ENCODE measurements at places on chromosomes 16 and 17. TPM values are rescaled to one million over a fixed set of nuclear protein-coding genes. Genes with fewer than 3 reads are reported as not detected.
A peak's percentile ranks its signal among the peaks of the same experiment; 100 is the strongest.

Gene CCL16
- not detected for total RNA-seq

Gene ADAM11
- total RNA-seq: 0.18 TPM

Gene VAT1L
- 0.20 TPM for total RNA-seq

Gene CCL14
- total RNA-seq: not detected

Gene NOTUM
- total RNA-seq: 11.8 TPM

Gene ZNF821
- total RNA-seq: 5.6 TPM

Gene AOC3
- 0.42 TPM for total RNA-seq

Gene ACSM2A
- total RNA-seq: 0.09 TPM

Gene OGFOD3
- 43.6 TPM for total RNA-seq

DNA sequence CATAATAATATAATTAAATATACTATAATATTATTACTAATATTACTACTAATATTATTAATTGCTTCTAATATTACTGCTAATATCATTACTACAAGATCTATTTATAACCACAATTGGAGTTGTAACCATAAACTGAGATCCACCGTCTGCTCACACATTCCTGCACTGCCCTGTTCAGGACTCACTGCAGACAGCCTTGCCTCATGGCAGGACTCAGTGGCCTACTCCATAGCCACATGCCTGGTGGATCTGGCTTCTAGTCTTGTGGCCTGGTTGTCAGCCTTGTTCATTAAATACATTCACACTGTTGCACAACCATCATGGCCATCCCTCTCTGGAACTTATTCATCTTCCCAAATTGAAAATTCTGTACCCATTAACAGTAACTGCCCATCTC, 48.0 kb downstream of the SRL start:
- no peak for DNase-seq
- no peaks in the 10 kb centered on the region for H3K36me3 ChIP-seq
- peaks cover 53% of the 10 kb centered on the region for H3K27me3 ChIP-seq
- no peak overlapping the region for H3K4me3 ChIP-seq
- no peak overlapping the region for H3K27ac ChIP-seq

- H3K36me3 ChIP-seq: peaks cover 79% of the 10 kb centered on the region
- no peak for DNase-seq
- no peak overlapping the region for H3K27ac ChIP-seq
- H3K27me3 ChIP-seq: no peaks in the 10 kb centered on the region
- no peaks in the 10 kb centered on the region for H3K4me1 ChIP-seq
These were observed 6.0 kb downstream of the METTL22 start for GRCh38 chr16:8627456-8627855.

GRCh38 chr16:89150981-89151380, 20.6 kb upstream of the CDH15 start:
- H3K36me3 ChIP-seq: peaks cover 34% of the 10 kb centered on the region
- no peaks in the 10 kb centered on the region for H3K27me3 ChIP-seq
- no peak overlapping the region for H3K27ac ChIP-seq
- peaks cover 38% of the 10 kb centered on the region for H3K4me1 ChIP-seq
- DNase-seq: no peak

GRCh38 chr17:15650741-15651582, 31.5 kb upstream of the FBXW10B start:
- DNase-seq: no peak
- no peaks in the 10 kb centered on the region for H3K27me3 ChIP-seq
- H3K36me3 ChIP-seq: no peaks in the 10 kb centered on the region
- H3K4me3 ChIP-seq: peak overlapping the region; percentile 14
- H3K27ac ChIP-seq: peak overlapping the region; percentile 53
- peaks cover 10% of the 10 kb centered on the region for H3K4me1 ChIP-seq

- peak overlapping the region; percentile 82 for H3K4me3 ChIP-seq
- peaks cover 39% of the 10 kb centered on the region for H3K36me3 ChIP-seq
- peak overlapping the region; percentile 90 for H3K27ac ChIP-seq
- no peaks in the 10 kb centered on the region for H3K27me3 ChIP-seq
These were observed 400 bp downstream of the HCFC1R1 start for GRCh38 chr16:3023415-3023668.

DNA sequence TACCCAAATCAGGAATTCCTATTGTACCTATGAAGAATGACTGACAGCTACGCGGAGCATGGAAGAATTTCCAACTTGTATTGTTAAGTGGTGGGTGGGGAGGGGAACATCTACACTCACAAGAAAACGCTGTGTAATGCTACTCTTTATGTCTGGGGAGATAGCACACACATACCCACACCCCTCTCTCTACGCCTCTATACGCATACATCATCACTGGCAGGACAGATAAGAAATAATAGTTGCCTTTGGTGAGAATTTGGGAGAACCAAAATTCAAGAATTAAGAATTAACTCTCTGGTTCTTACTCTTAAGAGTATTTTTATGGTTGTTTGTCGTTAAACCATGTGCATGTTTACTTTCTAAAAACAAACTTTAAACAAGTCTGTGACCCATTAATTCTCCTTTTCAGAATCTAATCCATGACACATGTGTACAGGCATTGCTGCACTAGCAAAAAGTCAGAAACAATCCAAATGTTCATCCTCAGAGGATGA, 33.9 kb downstream of the CREBBP start:
- H3K4me3 ChIP-seq: no peak overlapping the region
- H3K27me3 ChIP-seq: no peaks in the 10 kb centered on the region
- H3K36me3 ChIP-seq: peaks cover 17% of the 10 kb centered on the region
- H3K27ac ChIP-seq: peak overlapping the region; percentile 72

GRCh38 chr16:50133214-50133613, 19.9 kb upstream of the TENT4B start:
- H3K4me1 ChIP-seq: no peaks in the 10 kb centered on the region
- H3K36me3 ChIP-seq: no peaks in the 10 kb centered on the region
- no peak overlapping the region for H3K27ac ChIP-seq
- H3K4me3 ChIP-seq: no peak overlapping the region

- H3K4me1 ChIP-seq: peaks cover 16% of the 10 kb centered on the region
- no peaks in the 10 kb centered on the region for H3K27me3 ChIP-seq
- peak; percentile 86 for DNase-seq
- H3K36me3 ChIP-seq: no peaks in the 10 kb centered on the region
These were observed at the start of gene MILR1 for GRCh38 chr17:64448665-64449512. Gene MILR1 (plus strand): TSS chr17:64449115. CDS start chr17:64449169, 54 bp downstream.

GRCh38 chr17:39107973-39108372, 43.5 kb downstream of the PLXDC1 start:
- DNase-seq: peak; percentile 32
- peaks cover 9% of the 10 kb centered on the region for H3K4me1 ChIP-seq
- H3K27me3 ChIP-seq: peaks cover 61% of the 10 kb centered on the region
- no peak overlapping the region for H3K27ac ChIP-seq
- H3K4me3 ChIP-seq: no peak overlapping the region

- no peaks in the 10 kb centered on the region for H3K27me3 ChIP-seq
- no peaks in the 10 kb centered on the region for H3K36me3 ChIP-seq
- DNase-seq: no peak
- no peak overlapping the region for H3K4me3 ChIP-seq
- no peaks in the 10 kb centered on the region for H3K4me1 ChIP-seq
These were observed 103.4 kb upstream of the TOX3 start for GRCh38 chr16:52650318-52650717.

DNA sequence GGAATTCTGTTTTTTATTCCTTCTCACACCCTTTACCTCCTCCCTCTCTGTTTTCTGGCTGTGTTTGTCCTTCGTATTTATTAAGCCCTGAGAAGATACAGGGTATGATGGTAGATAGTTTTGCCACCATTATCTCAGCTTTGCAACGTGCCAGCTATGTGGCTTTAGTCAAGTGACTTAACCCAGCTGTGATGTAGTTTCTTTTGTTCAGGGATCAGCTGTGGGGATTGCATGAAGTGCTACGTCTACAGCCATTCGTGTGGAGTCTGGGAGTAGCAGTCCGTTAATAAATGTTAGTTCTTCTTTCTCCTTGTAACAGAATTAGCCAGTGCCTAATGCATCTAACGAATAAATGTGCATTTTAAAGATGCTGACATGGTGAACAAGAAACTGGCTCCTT, 128.4 kb downstream of the HAPSTR1 start:
- H3K36me3 ChIP-seq: no peaks in the 10 kb centered on the region
- H3K4me1 ChIP-seq: no peaks in the 10 kb centered on the region
- H3K27ac ChIP-seq: no peak overlapping the region
- no peak overlapping the region for H3K4me3 ChIP-seq
- H3K27me3 ChIP-seq: peaks cover 6% of the 10 kb centered on the region
- no peak for DNase-seq

- H3K4me1 ChIP-seq: peaks cover 16% of the 10 kb centered on the region
- no peak overlapping the region for H3K27ac ChIP-seq
- H3K36me3 ChIP-seq: peaks cover 10% of the 10 kb centered on the region
- H3K27me3 ChIP-seq: no peaks in the 10 kb centered on the region
- no peak for DNase-seq
These were observed 188.8 kb upstream of the CHMP6 start for GRCh38 chr17:80802626-80803450.

GRCh38 chr17:33040461-33040860, 48.8 kb downstream of the SPACA3 start:
- DNase-seq: no peak
- no peak overlapping the region for H3K4me3 ChIP-seq
- H3K36me3 ChIP-seq: no peaks in the 10 kb centered on the region

DNA sequence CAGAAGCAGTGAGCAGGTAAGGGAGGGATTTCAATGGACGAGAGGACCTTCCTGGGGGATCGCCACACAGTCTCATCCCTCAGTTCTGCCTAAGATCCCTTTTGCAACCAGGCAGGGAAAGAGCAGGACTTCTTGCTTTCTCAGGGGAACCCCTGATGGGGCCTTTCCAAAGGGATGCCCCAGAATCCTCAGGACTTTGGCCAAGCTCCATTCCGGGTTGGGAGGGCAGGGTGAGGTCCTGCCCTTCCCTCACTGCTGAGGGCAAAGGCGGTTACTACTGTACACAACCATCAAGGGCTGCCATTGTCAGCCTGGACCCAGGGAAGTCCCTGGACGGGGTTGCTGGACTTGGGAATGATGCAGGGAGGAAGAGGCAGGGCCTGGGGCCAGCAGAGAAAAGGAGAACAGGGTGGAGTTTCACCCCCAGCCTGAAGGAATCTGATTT, 9.7 kb downstream of the PRR29 start:
- H3K4me3 ChIP-seq: no peak overlapping the region
- peaks cover 19% of the 10 kb centered on the region for H3K4me1 ChIP-seq
- H3K36me3 ChIP-seq: peaks cover 26% of the 10 kb centered on the region
- H3K27me3 ChIP-seq: no peaks in the 10 kb centered on the region
- 0 out of 3 replicates have a peak overlapping the region, but pooled peaks have one; percentile 58 for H3K27ac ChIP-seq

DNA sequence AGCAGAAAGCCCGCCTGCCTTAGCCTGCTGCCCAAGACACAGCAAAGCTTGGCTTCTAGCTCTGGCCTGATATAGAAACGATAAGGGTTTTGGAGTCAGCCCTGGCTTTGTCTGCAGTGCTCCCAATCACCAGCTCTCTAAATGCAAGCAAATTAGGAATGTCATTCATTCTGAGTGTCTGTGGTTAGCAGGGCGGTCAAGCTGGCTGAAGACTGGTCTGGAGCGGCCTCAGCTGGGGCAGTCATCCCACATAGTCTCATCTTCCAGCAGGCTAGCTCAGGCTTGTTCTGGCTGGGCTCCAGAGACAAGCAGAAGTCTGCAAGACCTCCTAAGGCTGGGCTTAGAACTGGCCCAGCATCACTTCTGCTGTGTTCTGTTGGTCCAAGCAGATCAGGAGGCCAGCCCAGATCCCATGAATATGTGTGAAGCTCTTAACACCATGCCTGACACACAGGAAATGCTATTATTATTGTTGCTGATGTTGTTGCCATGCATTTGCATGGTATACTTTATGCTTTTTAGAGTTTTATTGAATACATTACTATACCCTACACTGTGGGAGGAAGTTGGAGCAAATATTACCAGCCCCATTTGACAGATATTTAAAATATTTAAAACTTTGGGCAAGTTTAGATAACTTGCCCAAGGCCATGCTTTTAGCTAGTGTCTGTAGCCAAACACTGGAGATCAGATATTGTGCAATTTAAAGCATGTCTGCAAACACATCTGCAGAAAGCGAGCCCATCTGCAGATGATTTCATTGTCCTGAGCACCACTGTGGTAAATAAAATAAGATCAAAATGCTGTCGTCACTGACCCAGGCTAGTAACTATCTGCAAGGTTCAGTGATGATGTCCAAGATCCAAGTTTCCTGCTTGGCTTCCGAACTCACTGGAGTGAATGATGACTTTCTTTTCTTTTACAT, 24.8 kb downstream of the TMC7 start:
- no peak overlapping the region for H3K4me3 ChIP-seq
- H3K27ac ChIP-seq: no peak overlapping the region
- no peaks in the 10 kb centered on the region for H3K36me3 ChIP-seq
- DNase-seq: no peak
- no peaks in the 10 kb centered on the region for H3K27me3 ChIP-seq

DNA sequence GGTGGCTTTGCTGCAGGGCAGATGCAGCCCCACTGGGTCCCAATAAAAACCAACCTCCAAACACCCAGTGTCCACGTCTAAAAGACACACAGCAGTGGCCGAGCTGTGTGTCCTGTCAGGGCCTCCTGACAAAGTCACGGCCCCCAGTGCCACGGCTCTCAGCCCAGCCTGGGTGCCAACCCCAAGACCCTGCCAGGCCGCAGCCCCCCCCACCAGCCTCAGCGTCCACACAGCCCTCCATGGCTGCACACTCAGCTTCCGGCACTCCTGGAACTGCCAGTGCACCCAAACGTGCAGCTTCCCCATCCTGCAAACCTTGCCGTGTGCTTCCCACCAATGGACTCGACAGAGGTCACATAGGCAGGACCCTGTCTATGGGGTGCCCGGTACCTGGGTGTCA, 3.6 kb upstream of the CCDC154 start:
- H3K4me1 ChIP-seq: peaks cover 54% of the 10 kb centered on the region
- peaks cover 65% of the 10 kb centered on the region for H3K36me3 ChIP-seq
- no peak overlapping the region for H3K4me3 ChIP-seq
- H3K27me3 ChIP-seq: no peaks in the 10 kb centered on the region
- no peak overlapping the region for H3K27ac ChIP-seq
- no peak for DNase-seq

DNA sequence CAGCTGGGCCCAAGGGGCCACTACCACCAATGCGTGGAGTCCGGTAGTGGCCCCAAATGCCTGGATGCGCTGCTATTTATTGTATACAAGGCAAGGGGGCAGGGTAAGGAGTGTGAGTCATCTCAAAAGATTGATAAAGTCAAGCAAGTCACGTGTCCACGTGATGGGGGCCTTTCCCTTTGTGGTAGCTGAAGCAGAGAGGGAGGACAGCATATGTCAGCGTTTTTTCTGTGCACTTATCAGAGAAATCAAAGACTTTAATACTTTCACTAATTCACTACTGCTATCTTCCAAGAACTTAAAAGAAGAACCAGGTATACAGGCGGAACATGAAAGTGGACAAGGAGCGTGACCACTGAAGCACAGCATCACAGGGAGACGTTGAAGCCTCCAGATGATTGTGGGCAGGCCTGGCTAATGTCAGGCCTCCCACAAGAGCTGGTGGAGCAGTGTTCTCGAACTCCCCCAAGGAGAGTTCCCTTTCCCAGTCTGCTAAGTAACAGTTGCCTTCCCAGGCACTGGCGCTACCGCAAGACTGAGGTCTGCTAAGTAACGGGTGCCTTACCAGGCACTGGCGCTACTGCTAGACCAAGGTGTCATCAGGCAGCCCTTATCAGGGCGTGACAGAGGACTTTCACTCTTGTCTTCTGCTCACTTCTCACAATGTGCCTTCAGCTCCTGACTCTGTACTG, 10.8 kb upstream of the ASB16 start:
- peak; percentile 51 for DNase-seq
- no peak overlapping the region for H3K4me3 ChIP-seq
- H3K36me3 ChIP-seq: peaks cover 57% of the 10 kb centered on the region
- peak overlapping the region; percentile 79 for H3K27ac ChIP-seq
- no peaks in the 10 kb centered on the region for H3K27me3 ChIP-seq

All from K562 (cell line).